Bone marrow (tissue), 2 donors: ENCODE measurements at places on chromosomes 1 and 21.

DNA sequence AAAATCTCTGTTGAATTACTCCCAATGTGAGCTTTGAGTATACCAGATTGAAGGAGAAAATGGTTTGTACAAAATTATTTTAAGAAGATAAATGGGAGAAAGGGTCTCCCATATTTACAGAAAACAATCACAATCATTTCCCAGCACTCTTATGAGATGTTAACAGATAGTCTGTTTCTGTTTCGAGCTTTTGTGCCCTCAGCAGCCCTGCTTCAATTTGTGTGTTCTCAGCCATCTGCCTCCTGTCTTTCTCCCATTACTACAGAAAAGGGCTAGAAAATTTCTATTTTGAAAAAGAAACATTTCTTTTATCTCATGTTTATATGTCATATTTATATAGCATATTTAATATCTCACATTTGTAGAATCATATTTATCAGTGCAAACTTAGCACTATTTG lies 498.4 kb downstream of the TTLL7 start:
- DNase-seq = no peak

GRCh38 chr1:28507646-28508434 lies 2.0 kb downstream of the RCC1 start:
- DNase-seq = no peak

- no peak for DNase-seq
Observed at GRCh38 chr1:194056169-194056568, 869.8 kb upstream of the B3GALT2 start.

- DNase-seq = no peak
Observed at GRCh38 chr1:8193840-8194406, 124.0 kb upstream of the SLC45A1 start.

DNA sequence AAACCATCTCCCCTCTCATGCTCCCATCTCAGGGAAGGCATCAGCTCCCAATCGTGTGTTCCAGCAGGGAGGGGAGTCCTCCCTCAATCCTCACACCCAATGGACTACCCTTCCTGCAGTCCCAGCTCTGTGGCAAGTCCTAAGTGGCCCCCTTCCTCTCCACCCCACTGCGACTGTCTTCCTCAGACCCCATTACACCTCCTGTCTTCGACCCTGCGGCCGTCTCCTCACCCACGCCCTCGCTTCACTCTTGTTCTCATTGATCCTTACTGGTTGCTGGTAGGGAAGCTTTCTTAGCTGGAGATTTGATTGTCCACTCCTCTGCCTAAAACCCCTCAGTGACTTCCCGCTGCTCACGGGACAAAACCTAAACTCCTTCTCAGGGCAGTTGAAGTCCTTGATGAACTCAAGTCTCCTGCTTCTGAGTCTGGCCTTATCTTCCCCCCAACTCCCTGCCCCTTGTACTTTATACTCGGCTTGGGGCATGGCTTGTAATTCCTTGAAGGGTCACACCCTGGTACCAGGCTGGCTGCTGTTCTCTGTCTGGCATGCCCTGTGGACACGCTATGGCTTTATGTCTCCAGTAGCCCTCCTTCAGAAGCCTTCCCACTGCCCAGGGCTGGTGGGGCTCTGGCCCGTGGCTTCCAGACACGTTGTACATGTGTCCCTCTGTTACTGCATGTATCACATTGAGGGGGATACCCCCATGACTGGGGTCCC lies 2.3 kb upstream of the EPS8L3 start:
- no peak for DNase-seq

DNA sequence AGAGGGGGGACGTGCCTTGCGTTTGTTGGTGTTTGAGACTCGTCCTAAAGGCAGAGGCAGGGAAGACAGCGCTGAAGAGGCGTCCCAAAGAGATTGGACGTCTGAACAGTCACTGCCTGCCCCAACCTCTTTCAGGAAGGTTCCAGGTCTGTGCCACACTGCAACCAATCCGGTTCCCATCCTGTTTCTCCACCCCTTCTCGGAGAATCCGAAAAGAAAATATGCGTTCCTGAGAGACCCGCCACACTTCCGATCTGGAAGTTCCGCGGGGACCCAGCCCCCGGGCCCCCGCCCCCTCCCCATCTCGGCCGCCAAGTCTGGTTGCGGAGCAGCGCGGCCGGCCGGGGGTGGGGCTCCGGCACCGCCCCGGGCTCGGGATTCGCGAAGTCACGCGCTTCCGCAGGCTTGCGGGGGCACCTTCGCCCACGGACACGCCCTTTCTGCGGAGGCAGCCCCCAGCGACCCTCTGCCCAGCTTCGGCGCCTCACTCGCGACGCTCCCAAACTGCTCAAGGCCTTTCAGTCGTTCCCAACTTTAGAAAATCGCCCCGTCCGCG lies 124.5 kb upstream of the DPYD start:
- no peak for DNase-seq
